ENCODE measurements at places on chromosomes 7 and 10. TPM values are rescaled to one million over a fixed set of nuclear protein-coding genes. Genes with fewer than 3 reads are reported as not detected.

DNA sequence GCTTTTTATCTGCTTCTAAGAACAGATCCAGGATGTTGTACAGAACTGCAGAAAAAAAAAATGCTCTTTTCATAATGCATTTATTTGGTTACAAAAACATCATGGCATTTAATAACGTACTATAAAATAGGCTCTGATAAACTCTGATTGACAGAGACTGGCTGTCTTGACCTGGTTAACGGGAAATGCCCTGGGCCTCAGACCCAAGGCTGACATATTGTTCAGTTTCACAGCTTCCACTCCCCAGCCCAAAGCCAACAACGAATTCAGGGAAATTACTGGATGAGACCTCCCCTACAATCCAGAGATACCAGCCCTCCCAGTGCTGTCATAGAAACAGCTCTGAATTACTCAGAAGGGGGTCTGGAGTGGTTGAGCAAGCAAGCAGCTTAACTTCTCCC, 260.1 kb downstream of the CREB5 start:
- H3K36me3 ChIP-seq: no peaks in the 10 kb centered on the region
- H3K27me3 ChIP-seq: no peaks in the 10 kb centered on the region
- no peak overlapping the region for H3K4me3 ChIP-seq
- no peak for DNase-seq
- no peak overlapping the region for H3K27ac ChIP-seq

OR2A7 gene
- 0.22 TPM for total RNA-seq

- peaks cover 6% of the 10 kb centered on the region for H3K36me3 ChIP-seq
- no peak overlapping the region for H3K4me3 ChIP-seq
- no peak overlapping the region for H3K27ac ChIP-seq
- no peaks in the 10 kb centered on the region for H3K4me1 ChIP-seq
- no peak for DNase-seq
These were observed 101.3 kb upstream of the CACUL1 start for GRCh38 chr10:118856106-118856505.

DNA sequence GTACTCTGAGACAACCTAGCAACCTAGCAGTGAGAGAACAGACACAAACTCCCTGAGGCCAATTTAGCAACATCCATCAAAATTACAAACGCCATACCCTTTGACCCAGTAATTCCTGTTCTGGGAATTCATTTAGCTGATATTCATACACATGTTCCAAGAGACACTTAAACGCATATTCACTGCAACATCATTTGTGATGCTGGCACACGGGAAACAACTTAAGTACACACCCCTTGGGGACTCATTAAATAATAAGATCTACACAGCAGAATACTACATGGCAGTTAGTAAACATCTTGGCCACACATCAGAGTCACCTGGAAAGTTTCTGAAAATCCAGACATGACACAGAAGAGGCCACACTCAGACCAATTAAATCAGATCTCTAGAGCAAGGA, 17.6 kb downstream of the NUDCD3 start:
- no peaks in the 10 kb centered on the region for H3K27me3 ChIP-seq
- no peak overlapping the region for H3K4me3 ChIP-seq
- peaks cover 28% of the 10 kb centered on the region for H3K4me1 ChIP-seq
- no peaks in the 10 kb centered on the region for H3K36me3 ChIP-seq

DNA sequence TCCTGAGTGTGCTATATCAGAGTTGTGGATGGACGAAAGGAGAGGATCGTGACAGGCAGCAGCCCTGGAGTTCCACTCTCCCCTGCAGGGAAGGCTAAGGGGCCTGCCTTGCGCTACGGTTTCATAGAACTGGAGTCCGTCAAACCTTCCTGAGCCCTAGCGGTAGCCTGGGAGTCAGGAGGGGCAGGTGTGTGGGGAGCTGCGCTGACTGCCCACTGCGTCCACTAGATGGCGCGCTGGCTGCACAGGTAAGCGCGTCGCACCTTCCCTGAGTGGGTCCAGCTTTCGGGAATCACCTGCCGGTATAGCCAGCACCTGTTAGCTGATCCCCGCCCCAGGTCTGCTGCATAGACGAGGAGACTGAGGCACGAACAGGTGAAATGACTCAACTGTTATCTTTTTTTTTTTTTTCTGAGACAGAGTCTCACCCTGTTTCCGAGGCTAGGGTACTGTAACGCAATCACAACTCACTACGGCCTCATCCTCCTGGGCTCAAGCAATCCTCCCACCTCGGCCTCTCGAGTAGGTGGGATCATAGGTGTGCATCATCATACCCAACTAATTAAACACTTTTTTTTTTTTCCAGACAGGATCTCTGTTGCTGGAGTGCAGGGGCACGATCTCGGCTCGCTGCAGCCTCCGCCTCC, 20.2 kb upstream of the BAIAP2L1 start:
- peaks cover 2% of the 10 kb centered on the region for H3K27me3 ChIP-seq
- no peak overlapping the region for H3K27ac ChIP-seq
- no peaks in the 10 kb centered on the region for H3K4me1 ChIP-seq

COMTD1 gene
- 14.2 TPM for total RNA-seq

- no peak overlapping the region for H3K27ac ChIP-seq
- no peak overlapping the region for H3K4me3 ChIP-seq
- DNase-seq: no peak
- H3K36me3 ChIP-seq: peaks cover 12% of the 10 kb centered on the region
These were observed 298.3 kb upstream of the FZD8 start for GRCh38 chr10:35940141-35941041.

DNA sequence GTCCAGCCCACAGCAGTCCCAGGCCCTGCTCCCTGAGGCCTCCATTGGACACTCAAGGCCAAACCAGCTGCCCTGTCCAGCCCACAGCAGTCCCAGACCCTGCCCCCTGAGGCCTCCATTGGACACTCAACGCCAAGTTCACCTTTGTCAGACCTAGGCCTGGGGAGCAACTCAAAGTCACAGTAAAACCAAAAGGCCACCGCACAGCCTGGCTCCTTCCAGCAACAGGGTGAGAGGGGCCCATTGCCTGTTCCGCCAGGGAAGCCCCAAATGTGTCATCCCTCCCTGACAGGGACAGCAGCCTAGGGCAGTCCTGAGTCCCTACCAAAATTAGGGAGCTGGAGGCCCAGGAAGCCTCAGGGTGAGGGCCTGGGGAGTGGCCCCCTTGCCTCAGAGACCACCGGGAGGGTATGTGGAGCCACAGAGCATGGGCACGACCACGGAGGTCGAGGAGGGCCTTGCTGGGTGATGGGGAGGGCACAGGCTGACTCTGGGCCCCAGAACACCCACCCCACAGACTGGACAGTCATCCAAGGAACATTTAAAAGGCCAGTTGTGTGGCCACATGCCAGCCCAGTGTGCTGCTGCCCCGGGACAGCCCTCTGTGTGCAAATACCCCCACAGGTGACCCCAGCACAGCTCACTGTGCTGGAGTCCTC, 66.5 kb upstream of the PPP2R2D start:
- H3K4me1 ChIP-seq: no peaks in the 10 kb centered on the region
- no peak overlapping the region for H3K27ac ChIP-seq
- no peak for DNase-seq
- H3K36me3 ChIP-seq: peaks cover 9% of the 10 kb centered on the region
- H3K27me3 ChIP-seq: no peaks in the 10 kb centered on the region

STAG3 gene
- total RNA-seq: 1.1 TPM

GRCh38 chr10:103262229-103262628, 14.7 kb upstream of the INA start:
- no peak overlapping the region for H3K27ac ChIP-seq
- H3K36me3 ChIP-seq: peaks cover 26% of the 10 kb centered on the region
- no peak for DNase-seq
- H3K4me3 ChIP-seq: no peak overlapping the region

SSC4D gene
- total RNA-seq: 6.1 TPM

DNA sequence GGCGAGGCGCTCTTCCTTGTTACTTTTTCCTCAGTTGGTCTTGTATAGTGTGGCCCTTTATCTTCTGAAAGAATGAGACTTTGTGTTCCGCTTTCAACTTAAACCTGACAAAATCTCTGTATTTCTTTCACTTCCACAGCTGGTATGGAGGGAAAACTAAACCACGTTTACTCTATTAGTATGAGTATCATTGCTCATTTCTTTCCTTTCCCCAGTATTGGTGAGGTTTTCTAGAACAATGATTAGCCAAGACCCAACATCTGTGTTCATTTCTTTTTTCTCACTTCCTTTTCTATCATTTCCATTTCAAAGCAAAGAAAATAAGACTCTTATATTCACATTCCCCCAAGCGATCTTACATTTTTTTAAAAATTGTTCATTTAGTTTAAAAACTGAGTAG, 165.3 kb downstream of the PAXIP1 start:
- H3K4me3 ChIP-seq: no peak overlapping the region
- H3K27me3 ChIP-seq: peaks cover 13% of the 10 kb centered on the region
- H3K27ac ChIP-seq: no peak overlapping the region

GRCh38 chr7:73851410-73852338, 9.3 kb upstream of the TMEM270 start:
- no peaks in the 10 kb centered on the region for H3K4me1 ChIP-seq
- no peak for DNase-seq
- no peaks in the 10 kb centered on the region for H3K27me3 ChIP-seq
- no peaks in the 10 kb centered on the region for H3K36me3 ChIP-seq

GRCh38 chr7:26346611-26347203, 55.0 kb downstream of the SNX10 start:
- H3K27me3 ChIP-seq: no peaks in the 10 kb centered on the region
- H3K4me3 ChIP-seq: no peak overlapping the region
- no peaks in the 10 kb centered on the region for H3K36me3 ChIP-seq
- peaks cover 8% of the 10 kb centered on the region for H3K4me1 ChIP-seq

CYP3A4 gene
- total RNA-seq: not detected
